Heart right ventricle (tissue), 16 donors: ENCODE measurements at places on chromosomes 11 and 22. TPM values are rescaled to one million over a fixed set of nuclear protein-coding genes. Genes with fewer than 3 reads are reported as not detected.

Gene PLEKHB1
- 30.8 TPM for total RNA-seq

Gene UBQLNL
- total RNA-seq, result not detected

Gene ADM2
- 0.09 TPM for total RNA-seq

Gene YPEL4
- total RNA-seq, result 0.17 TPM

Gene GGT1
- 1.5 TPM for total RNA-seq

Gene FGF4
- total RNA-seq, result not detected

Gene MAP6
- total RNA-seq, result 6.6 TPM

Gene CELF1
- total RNA-seq, result 74.1 TPM

Gene APOA1
- total RNA-seq, result 15.5 TPM

DNA sequence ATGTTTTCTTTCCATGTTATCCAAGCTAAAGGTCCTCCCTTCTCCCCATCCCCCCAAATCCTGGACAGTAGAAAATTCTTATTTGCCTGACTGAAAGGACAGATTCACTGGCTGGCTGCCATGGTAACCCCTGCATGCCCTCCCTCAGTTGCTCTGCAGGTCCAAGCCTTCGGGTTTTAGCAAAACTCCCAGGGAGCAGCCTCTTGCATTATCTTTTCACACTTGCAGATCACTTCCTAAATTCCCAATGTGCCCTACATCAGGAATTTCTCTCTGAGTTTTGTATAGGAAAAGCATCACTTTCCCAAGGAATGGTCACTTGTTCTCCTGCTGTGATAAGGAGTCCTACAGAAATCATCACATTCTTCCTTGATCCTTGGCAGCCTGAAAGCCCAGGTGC lies 75.0 kb upstream of the TENM4 start:
- H3K4me3 ChIP-seq, result no peak overlapping the region
- DNase-seq, result no peak
- no peak overlapping the region for H3K27ac ChIP-seq
- H3K27me3 ChIP-seq, result no peaks in the 10 kb centered on the region

- no peak overlapping the region for H3K27ac ChIP-seq
- H3K36me3 ChIP-seq, result no peaks in the 10 kb centered on the region
- H3K4me3 ChIP-seq, result no peak overlapping the region
These were observed 129.9 kb upstream of the B3GAT1 start for GRCh38 chr11:134541951-134542350.

- no peaks in the 10 kb centered on the region for H3K4me1 ChIP-seq
- no peaks in the 10 kb centered on the region for H3K36me3 ChIP-seq
- no peaks in the 10 kb centered on the region for H3K27me3 ChIP-seq
- no peak overlapping the region for H3K27ac ChIP-seq
- H3K4me3 ChIP-seq, result no peak overlapping the region
These were observed 142.7 kb upstream of the CTSC start for GRCh38 chr11:88480223-88480622.

DNA sequence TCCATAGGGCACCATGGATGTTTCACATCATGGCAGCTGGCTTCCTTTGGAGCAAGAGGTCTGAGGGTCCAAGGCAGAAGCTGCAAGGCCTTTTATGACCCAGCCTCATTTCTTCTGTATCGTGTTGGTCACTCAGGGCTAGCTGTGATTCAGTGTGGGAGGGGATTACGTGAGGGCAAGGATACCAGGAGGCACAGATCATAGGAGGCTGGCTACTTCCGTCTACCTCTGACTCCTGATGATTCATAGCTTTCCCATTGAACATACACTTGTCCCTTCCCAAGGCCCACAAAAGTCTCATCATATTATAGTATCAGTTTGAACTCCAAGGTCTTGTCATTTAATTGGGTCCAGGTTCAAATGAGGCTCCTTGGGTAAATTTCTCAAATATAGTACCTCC lies 135.3 kb upstream of the ZBED5 start:
- no peaks in the 10 kb centered on the region for H3K36me3 ChIP-seq
- peaks cover 4% of the 10 kb centered on the region for H3K27me3 ChIP-seq

- H3K27me3 ChIP-seq, result no peaks in the 10 kb centered on the region
- H3K36me3 ChIP-seq, result no peaks in the 10 kb centered on the region
- peaks cover 39% of the 10 kb centered on the region for H3K4me1 ChIP-seq
- no peak for DNase-seq
These were observed 471 bp downstream of the RNF185 start for GRCh38 chr22:31160328-31160978.

DNA sequence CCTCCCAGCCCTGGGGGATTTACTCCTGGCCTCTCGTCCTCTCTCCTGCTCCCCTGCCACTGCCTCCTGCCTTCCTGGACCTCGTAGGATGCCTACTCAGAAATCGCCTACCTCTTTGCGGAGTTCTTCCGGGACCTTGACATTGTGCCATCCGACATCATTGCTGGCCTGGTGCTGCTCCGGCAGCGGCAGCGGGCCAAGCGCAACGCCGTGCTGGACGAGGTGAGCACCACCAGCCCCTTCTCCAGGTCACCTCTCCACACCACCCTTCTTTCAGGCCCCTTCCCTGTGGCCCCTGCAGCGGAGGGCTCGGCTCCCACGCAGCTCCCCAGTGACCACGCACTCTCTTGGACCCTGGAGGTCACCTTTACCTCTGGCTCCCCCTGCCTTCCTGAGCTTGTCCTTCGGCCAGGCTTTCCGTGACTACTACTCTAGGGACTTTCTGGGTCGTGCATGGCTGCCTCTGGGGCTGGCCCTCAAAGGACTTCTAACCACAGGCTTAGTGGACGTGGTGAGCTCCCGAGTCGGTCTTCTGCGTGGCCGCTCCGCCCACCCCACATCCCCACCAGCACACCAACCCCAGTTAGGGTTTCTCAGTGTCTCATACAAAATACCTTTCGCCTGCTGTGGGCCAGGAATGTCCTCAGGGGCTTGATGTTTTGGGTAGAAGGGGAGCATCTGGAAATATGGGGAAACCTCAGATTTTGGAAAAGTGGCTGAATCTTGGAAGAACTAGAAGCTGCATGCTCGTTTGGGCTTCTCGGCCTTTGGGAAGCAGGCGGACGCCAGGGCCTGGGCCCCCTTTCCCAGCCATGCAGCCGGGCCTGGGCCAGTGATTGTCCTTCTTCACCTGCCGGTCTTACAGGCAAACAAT lies 24.1 kb upstream of the MYRF start:
- no peaks in the 10 kb centered on the region for H3K36me3 ChIP-seq
- no peak overlapping the region for H3K27ac ChIP-seq
- DNase-seq, result no peak
- H3K4me1 ChIP-seq, result peaks cover 3% of the 10 kb centered on the region
- no peaks in the 10 kb centered on the region for H3K27me3 ChIP-seq

DNA sequence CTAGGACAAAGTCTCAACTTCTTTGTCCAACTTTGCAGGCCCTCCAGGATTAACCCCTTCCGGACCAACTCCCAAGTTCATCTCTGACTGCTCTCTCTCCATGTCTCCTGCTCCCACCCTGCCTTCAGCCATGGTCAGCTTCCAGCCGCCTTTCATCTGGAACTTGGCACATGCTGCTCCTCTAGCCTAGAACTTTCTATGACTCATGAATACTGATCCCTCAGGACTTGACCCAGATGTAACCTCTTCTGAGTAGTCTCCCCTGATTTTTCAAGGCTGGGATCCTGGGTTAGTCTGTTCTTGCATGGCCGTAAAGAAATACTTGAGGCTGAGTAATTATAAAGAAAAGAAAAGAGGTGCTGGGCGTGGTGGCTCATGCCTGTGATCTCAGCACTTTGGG lies 5.2 kb upstream of the SLC15A3 start:
- no peak for DNase-seq
- H3K4me1 ChIP-seq, result peaks cover 10% of the 10 kb centered on the region
- no peaks in the 10 kb centered on the region for H3K27me3 ChIP-seq
- no peaks in the 10 kb centered on the region for H3K36me3 ChIP-seq
- no peak overlapping the region for H3K27ac ChIP-seq

DNA sequence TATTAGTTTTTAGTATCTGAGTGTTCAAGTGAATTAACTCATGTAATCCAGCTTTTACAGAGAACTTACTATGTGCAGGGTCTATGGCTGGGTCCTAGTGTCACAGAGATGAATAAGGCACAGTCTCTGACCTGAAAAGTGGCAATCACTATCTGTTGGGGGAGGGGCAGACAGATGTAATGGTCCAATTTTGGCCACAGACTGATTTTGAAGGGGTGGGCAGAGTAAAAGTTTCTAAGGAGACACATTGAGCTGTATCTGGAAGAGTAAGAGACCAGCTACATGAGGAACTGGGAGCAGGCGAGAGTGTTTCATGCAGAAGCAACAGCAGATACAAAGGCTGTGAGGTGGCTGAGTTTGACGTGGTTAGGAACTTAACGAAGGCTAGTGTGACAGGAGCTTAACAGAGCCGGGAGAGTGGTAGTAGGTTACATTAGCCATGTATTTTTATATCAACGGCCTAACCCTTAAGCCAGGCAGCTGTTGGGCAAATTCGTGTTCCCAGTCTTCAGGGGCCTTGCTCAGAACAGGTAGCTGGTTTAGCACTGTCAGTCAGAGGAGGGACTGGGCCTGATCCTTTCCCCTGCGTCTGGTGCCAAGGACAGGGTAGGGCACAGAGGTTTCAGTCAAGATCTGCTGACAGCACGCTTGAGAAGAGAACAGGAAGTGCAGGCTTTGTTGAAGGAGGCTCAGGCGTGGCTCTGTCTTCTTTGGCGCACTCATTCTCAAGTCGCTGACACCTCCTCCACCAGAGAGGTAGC lies 1.4 kb upstream of the STIM1 start:
- peaks cover 43% of the 10 kb centered on the region for H3K4me1 ChIP-seq
- H3K36me3 ChIP-seq, result no peaks in the 10 kb centered on the region
- H3K27me3 ChIP-seq, result no peaks in the 10 kb centered on the region
- no peak for DNase-seq
- H3K4me3 ChIP-seq, result peak overlapping the region; percentile 98

- no peak overlapping the region for H3K4me3 ChIP-seq
- H3K36me3 ChIP-seq, result no peaks in the 10 kb centered on the region
- DNase-seq, result no peak
These were observed 89.7 kb downstream of the FAM76B start for GRCh38 chr11:95699631-95700470.

DNA sequence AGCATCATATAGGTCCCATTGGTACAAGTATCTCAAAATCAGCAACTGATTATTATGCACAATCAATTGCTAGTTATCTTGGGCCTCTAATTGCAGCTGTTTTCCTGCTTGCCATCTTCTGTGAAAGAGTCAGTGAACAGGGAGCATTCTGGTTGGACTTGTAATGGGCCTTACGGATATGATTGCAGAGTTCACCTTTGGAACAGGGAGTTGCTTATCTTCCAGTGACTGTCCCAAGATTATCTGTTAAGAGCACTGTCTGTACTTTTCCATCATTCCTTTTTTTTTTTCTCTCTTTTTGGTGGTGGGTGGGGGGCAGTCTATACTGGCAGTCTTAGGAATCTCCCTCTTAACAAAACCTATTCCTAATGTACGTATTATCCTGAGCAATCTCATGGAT lies 17.8 kb downstream of the OR8G5 start:
- H3K27ac ChIP-seq, result no peak overlapping the region
- no peaks in the 10 kb centered on the region for H3K4me1 ChIP-seq
- H3K27me3 ChIP-seq, result no peaks in the 10 kb centered on the region
- DNase-seq, result no peak
- H3K36me3 ChIP-seq, result no peaks in the 10 kb centered on the region

DNA sequence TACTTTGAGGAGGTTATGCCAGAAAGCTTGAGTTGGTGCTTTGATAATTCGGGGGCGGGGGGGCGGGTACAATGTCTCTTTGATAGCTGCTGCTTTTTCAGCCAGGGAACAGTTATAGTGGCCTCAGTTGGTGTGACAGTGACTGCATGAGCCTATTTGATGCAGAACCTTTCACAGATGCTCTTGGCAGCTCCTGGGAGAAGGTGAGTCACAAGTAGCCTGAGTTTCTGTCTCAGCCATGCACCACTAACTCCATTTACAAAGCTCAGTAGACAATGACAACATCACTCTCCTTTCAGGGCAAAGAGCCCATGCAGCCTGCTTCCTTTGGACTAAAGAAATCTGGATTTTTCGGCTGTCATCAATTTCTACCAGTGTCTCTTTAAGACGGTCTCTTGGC lies 42.1 kb upstream of the SEZ6L start:
- no peaks in the 10 kb centered on the region for H3K36me3 ChIP-seq
- H3K27ac ChIP-seq, result no peak overlapping the region
- no peak overlapping the region for H3K4me3 ChIP-seq
- H3K4me1 ChIP-seq, result no peaks in the 10 kb centered on the region
- no peak for DNase-seq

GRCh38 chr11:68767672-68768071 lies 16.4 kb upstream of the TESMIN start:
- H3K36me3 ChIP-seq, result peaks cover 37% of the 10 kb centered on the region
- no peak overlapping the region for H3K27ac ChIP-seq
- no peaks in the 10 kb centered on the region for H3K4me1 ChIP-seq
- DNase-seq, result no peak
- no peaks in the 10 kb centered on the region for H3K27me3 ChIP-seq

DNA sequence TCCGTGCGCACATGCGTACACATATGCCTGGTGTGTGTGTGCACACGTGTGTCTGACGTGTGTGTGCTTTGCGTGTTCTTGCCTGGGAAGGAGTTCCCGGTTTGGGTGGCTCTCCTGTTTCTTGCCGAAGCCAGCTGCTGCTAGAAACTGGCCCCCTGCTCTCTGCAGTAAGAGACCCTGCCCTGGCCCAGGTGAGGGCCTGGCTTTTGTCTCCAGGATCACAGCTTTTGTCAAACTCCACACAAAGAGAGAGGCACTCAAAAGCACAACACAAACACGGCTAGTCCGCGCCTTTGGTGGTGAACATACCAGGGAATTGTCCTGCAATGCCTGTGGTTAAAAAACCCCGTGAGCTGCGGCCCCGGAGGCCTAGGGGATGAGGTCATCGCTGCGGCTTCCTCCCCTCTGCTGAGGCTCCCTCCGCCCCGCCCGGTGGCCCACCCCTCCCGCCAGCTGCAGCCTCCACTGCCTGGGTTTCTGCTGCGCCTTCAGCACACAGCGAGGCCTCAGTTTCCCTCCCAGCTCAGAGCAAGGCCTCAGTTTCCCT lies 88.9 kb downstream of the KCNQ1 start:
- no peaks in the 10 kb centered on the region for H3K36me3 ChIP-seq
- H3K27me3 ChIP-seq, result no peaks in the 10 kb centered on the region
- H3K4me1 ChIP-seq, result peaks cover 25% of the 10 kb centered on the region

GRCh38 chr11:115693002-115693401 lies 188.8 kb upstream of the CADM1 start:
- no peak overlapping the region for H3K27ac ChIP-seq
- no peak for DNase-seq
- peaks cover 15% of the 10 kb centered on the region for H3K4me1 ChIP-seq
- H3K36me3 ChIP-seq, result no peaks in the 10 kb centered on the region
- H3K4me3 ChIP-seq, result no peak overlapping the region

GRCh38 chr22:17949642-17950473 lies 74.5 kb downstream of the MICAL3 start:
- no peaks in the 10 kb centered on the region for H3K27me3 ChIP-seq
- H3K4me3 ChIP-seq, result no peak overlapping the region
- H3K36me3 ChIP-seq, result no peaks in the 10 kb centered on the region
- H3K4me1 ChIP-seq, result peaks cover 76% of the 10 kb centered on the region
- no peak for DNase-seq

GRCh38 chr11:82786836-82787235 lies 53.2 kb upstream of the FAM181B start:
- DNase-seq, result no peak
- no peak overlapping the region for H3K27ac ChIP-seq
- H3K4me1 ChIP-seq, result no peaks in the 10 kb centered on the region
- H3K36me3 ChIP-seq, result no peaks in the 10 kb centered on the region
